A549 treated with CpdA at 1 μM for 4 hours (cell line): ENCODE measurements at places on chromosomes 13 and 19. TPM values are rescaled to one million over a fixed set of nuclear protein-coding genes. Genes with fewer than 3 reads are reported as not detected.

Gene PTGIR
- 0.06 to 0.11 TPM in 2 of 5 replicates, not detected in the others for total RNA-seq

Gene ANKRD24
- total RNA-seq, result 0.12 to 0.28 TPM (median 0.21 TPM) in 5 replicates

Gene ATP4A
- total RNA-seq, result 0.01 TPM in 1 of 5 replicates, not detected in the others

Gene SYNE4
- total RNA-seq, result 0.23 to 0.50 TPM (median 0.36 TPM) in 4 of 5 replicates, not detected in the other

Gene CACNG7
- total RNA-seq, result 6.8 to 10.8 TPM (median 9.6 TPM) in 5 replicates

Gene C3
- 37.2 to 48.7 TPM (median 44.4 TPM) in 5 replicates for total RNA-seq

Gene POGLUT2
- total RNA-seq, result 5.9 to 7.7 TPM (median 6.9 TPM) in 5 replicates

Gene TICAM1
- total RNA-seq, result 7.1 to 9.9 TPM (median 8.9 TPM) in 5 replicates

Gene NLRP7
- not detected in 5 replicates for total RNA-seq

Gene NCR1
- total RNA-seq, result not detected in 5 replicates

Gene LHB
- not detected in 5 replicates for total RNA-seq

Gene SLC10A2
- total RNA-seq, result not detected in 5 replicates

Gene LYPD3
- 0.47 to 0.79 TPM (median 0.70 TPM) in 5 replicates for total RNA-seq

Gene ZNF224
- 9.3 to 12.8 TPM (median 10.4 TPM) in 5 replicates for total RNA-seq

Gene CAPS
- total RNA-seq, result 0.91 to 1.5 TPM (median 1.1 TPM) in 5 replicates

Gene CCL25
- total RNA-seq, result not detected in 5 replicates

Gene OR10H2
- not detected in 5 replicates for total RNA-seq

Gene FOSB
- 13.4 to 19.5 TPM (median 15.8 TPM) in 5 replicates for total RNA-seq

Gene ZNF99
- not detected in 5 replicates for total RNA-seq

Gene DOCK9
- 24.7 to 36.9 TPM (median 29.0 TPM) in 5 replicates for total RNA-seq

Gene TTYH1
- 0.10 TPM in 1 of 5 replicates, not detected in the others for total RNA-seq

Gene CYTH2
- total RNA-seq, result 48.9 to 61.7 TPM (median 55.6 TPM) in 5 replicates

Gene PRTN3
- 0.21 to 0.36 TPM (median 0.29 TPM) in 4 of 5 replicates, not detected in the other for total RNA-seq
